NCI-H510A treated with DMSO at 0.1 percent for 48 hours (cell line): ENCODE measurements at places on chromosomes 3 and 15.

DNA sequence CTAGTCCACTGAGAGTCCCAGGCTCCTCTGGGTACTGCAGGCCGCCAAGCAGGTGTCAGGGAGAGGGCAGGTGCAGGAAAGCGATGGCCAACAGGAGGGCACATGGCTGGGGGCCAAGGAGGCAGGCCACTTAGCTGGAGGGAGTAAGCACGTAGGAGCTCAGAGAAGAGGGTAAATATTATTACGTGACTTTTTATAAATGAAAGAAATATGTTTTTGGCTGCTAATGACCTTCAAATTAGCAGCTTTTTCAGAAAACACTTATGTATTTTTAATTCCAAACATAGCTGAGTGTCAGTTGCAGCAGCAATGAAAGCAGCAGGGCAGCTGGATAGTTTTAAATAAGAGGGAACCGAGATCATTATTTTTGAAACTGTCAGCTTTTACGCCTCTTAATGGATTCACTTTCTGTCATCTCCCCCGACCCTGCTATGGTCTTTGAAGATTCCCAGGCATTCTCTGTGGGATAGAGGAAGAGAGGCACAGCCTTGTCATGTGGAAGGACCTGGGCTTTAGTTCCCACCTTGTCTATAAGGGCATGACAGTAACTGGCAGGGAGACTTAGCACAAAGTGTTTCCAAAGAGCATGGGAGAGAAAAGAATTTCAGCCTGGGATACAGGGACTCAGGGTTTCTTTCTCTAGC is 477.1 kb downstream of the EPHB1 start:
- DNase-seq = peak; percentile 78

- peak; percentile 79 for DNase-seq
These were observed 13.4 kb upstream of the FAM98B start for GRCh38 chr15:38440353-38441129.

DNA sequence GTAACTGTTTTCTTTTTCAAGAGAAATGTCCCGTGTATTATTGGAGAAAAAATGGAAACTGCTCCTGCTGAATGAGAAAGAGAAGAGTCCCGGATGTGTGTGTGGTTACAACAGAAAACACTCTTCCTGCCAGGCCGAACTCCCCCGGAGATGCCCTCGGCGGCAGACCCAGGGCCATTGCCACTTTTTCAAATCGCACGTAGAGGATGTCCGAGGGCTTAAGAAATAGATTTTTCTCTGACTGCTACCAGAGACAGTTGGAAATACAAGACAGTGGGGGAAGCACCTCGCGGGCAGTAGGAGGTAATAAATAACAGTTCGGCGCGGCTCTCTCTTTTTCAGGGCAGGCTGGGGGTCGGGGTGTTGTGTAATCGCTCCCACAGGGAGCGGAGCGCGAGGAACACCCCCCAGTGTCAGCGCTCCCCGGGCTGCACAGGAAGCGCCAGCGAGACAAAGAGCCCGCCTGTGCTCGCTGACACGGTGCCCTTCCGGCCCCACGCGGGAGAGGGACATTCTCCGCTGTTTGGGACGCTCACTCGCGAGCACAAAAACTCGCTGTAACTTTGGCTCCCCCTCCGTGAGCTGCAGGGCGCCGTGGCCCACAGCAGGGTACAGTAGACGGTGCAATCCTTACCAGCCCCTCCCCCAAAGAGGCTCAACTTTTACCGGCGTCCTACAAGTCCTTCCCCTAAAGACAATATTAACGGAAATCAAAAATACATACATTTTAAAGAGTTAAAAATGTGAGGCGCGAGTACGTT is 1.1 kb downstream of the VGLL4 start:
- peak; percentile 23 for DNase-seq

DNA sequence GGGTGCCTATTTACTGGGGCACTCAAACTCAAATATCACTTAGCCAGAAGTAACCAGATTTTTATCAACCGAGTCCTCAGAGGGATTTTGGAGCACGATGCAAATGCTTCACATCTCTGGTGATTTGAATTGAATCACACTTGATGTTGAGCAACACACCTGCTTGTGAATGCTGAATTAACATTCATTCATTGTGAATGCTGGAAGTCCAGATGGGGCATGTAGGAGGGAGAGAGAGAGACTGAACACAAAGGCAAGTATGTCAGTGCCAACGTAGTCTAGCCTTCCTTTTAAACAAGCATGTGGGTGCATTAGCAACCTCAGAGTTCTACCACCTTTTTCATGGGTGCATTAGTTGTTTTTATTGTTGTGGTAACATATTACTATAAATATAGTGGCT is 156.2 kb downstream of the ADAMTSL3 start:
- DNase-seq = no peak

DNA sequence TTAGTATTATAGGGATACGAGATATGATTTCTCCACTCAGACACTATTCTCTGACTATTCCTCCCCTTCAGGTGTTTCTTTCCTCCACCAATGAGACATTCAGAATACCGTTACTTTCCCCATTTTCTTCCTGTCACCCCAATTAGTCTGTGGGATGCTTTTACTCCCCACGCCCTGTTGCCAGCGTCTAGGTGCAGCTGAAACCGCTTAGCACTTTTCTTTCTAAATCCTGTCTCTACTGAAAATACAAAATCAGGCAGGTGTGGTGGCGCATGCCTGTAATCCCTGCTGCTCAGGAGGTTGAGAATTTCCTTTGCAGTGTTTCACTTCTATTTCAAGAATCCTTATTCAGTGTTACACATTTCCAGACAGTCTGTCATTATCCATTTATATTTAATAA is 49.6 kb upstream of the DLG1 start:
- no peak for DNase-seq

- DNase-seq = no peak
These were observed 44.4 kb downstream of the FLNB start for GRCh38 chr3:58052373-58053273.

- no peak for DNase-seq
These were observed 118.1 kb upstream of the ARPP21 start for GRCh38 chr3:35521196-35521595.

GRCh38 chr3:86673991-86674390 is 317.0 kb downstream of the VGLL3 start:
- DNase-seq = no peak

GRCh38 chr3:9373465-9373864 is 10.6 kb downstream of the THUMPD3 start:
- no peak for DNase-seq

- no peak for DNase-seq
These were observed 89.8 kb upstream of the IGSF10 start for GRCh38 chr3:151550642-151551041.

GRCh38 chr3:31170932-31171670 is 276.6 kb upstream of the GADL1 start:
- DNase-seq = no peak

DNA sequence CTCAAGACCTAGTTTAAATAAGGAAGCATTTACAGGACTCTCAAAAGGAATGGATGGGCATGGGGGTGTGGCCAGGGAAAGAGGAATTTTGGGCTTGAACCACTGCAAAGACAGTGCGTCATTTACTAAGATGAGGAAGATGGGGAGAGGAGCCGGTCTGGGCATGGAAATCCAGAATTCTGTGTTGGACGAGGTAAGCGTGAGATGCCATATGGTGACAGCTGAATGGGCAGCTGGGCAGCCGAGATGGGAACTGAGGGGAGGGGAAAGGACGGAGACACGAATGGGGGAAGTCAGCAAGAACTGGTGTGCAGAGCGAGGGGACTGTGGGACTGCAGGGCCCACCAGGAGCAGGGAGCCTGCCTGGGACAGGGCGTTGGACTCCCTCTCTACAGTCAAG is 24.2 kb downstream of the TMEM44 start:
- no peak for DNase-seq

DNA sequence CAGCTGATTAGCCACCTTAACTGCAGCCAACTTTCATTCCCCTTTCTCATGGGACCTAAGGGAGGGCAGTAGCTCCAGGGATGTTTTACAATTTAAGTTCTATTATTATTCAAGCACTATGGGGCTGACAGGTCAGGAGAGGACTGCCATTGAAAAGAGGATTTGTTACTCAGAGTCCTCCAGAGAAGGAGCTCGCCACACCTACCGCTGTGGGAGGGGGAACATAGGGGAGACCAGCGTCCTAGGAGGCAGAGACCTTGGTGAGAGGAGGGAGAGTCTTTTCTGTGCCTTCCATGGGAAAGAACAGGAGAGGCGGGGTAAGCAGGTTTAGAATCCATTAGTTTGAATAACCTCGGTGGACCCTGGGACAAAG is 14.4 kb downstream of the ATP10A start:
- no peak for DNase-seq

GRCh38 chr3:49553324-49553691 is 969 bp upstream of the BSN start:
- peak; percentile 34 for DNase-seq

DNA sequence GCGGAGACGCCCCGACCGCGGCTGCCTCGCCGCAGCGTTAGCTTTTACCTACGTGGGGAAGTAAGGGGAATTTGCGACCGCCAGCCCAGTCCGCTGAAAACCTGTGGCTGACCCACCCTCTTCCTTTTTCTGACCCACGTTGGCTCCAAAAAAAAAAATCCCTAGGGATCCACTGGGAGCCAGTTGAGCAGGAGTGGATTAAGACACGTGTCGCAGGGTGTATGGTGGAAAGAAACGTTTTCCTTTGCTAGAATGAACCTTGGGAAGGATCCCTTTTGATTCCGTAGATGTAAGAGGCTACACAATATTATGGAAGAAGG is 575 bp upstream of the PCYT1A start:
- peak; percentile 37 for DNase-seq

DNA sequence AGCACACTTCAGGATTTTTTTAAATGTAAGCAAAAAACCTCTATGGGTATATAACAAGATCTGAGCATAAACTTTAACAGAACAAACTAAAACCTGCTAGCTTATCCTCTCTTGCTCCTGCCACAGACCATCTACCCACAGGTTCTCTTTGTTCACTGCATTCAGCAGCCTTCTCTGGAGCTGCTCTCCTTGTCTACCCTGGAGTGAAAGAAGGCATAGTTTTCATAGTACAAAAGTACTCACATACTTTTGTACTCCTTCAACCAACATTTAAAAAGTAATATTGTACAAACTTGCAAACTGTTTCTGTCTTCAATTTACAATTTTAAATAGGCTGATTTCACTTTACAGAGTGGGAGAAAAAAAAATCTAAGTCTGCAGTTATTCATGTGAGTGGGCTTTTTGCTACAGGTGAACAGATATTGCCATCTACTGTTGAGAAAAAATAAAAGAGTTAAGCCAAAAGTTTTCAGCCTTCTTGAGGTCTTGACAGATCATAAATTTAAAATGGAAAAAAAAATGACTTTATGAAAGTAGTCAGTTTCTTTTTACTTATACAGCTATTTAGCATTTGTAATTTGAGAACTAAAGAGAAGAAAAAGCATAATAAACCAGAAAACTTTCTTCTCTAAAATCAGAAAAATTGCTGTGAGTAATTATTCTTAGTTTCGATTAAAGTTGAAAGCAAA is 20.4 kb downstream of the TERC start:
- DNase-seq = peak; percentile 20

DNA sequence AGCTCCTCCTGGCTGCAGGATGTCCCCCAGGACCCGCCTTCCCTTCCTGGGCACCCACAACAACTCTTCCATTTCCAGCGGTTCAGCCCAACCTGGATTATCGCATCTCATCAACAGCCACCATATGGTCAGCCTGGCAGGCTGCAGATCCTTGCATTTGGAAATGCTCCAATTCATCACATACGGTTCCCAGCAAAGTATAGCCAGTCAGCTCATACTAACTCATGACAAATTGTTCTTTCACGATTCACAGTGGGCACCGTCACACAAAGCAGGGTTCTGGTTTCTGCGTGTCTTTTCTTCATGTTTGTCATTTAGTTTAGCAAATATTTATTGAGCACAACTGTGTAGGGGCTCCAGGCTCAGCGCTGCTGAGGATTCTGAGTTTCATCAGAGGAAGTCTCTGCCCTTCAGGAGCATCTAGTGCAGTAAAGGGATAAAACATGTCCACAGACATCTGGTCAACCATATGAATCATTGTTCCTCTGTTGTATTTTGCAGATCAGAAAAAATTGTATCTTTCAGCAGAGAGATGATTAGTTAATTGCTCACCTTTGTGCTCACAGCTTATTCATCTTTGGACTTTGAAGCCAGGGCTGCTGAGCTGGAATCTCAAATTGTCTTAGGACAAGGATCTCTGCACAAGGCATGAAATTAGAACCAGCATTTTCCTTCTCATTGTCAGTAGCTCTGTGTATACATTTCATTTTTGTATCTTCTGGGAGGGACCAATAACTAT is 125.1 kb downstream of the GABRG3 start:
- no peak for DNase-seq

- no peak for DNase-seq
These were observed 49.5 kb downstream of the MYLK start for GRCh38 chr3:123834631-123835030.

GRCh38 chr15:94100863-94101262 is 130.5 kb upstream of the MCTP2 start:
- no peak for DNase-seq

DNA sequence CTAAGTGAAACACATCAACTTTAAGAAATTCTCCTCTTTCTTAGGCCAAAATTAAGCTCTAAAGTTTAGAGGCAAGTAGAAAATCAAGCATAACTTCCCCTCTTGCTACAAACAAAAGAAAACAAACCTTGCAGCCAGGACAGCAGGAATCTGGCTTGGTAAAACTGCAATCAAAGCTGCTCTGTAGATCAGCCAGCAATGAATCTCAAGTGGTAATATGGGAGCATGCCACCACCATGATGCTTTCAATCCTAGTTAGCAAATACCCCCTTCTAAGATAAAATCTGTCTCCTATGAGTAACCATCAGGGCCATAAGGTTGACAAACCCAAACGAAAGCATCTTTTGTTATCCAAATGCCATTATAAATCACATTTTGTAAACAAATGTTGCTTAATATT is 208.3 kb upstream of the PLSCR5 start:
- DNase-seq = no peak

DNA sequence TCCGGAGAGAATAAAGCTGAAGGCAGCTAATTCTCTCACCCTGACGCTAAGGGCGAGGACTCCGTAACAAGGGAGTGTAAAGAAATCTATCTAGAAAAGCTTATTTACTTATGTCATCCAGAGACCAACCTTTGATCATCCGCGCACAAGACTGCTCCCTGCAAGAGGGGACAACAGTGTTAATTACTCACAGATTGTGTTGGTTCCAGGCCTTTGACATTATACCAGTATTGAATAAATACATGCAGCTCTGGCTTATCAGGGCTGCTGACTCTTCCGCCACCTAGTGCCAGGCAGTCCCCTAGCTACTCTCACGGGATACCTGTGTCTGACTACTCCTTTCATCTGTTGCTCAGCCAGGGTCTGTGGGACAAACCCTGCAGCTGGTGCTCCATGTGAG is 211.7 kb downstream of the DTWD1 start:
- DNase-seq = peak; percentile 6

GRCh38 chr3:122023335-122023910 is 1.4 kb upstream of the ILDR1 start:
- no peak for DNase-seq
